Inflammatory macrophage (primary cell): ENCODE measurements at places on chromosomes 7 and 10.

GRCh38 chr7:158705234-158705850, 738 bp upstream of the NCAPG2 start:
- no peak for DNase-seq

DNA sequence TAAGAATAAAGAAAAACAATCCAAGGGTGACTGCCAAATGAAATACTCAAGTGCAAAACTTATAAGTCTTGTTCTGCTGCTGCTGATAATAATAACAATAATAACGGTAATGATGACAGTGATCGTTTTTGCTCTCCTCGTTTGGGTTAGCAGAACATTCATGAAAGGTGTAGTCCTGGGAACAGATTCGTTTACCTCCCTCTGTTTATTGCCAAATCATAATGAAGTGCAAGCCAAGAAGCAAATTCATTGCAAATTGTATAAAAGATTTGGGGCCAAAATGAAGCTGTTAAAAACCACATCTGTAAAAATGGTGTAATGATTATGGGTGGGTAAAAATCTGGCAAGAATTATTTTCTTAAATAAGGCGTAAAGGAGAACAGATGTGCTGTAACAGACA, 587.2 kb upstream of the MKI67 start:
- no peak for DNase-seq

GRCh38 chr7:158695726-158696452, 8.7 kb downstream of the NCAPG2 start:
- peak; percentile 90 for DNase-seq

GRCh38 chr10:74672430-74673165, 153.8 kb upstream of the KAT6B start:
- DNase-seq = no peak

- DNase-seq = no peak
Observed at GRCh38 chr10:17725703-17726102, 26.3 kb upstream of the TMEM236 start.

- DNase-seq = no peak
Observed at GRCh38 chr7:19224951-19225350, 79.7 kb upstream of the FERD3L start.

GRCh38 chr7:99742737-99743394, 7.9 kb upstream of the CYP3A7 start:
- no peak for DNase-seq

DNA sequence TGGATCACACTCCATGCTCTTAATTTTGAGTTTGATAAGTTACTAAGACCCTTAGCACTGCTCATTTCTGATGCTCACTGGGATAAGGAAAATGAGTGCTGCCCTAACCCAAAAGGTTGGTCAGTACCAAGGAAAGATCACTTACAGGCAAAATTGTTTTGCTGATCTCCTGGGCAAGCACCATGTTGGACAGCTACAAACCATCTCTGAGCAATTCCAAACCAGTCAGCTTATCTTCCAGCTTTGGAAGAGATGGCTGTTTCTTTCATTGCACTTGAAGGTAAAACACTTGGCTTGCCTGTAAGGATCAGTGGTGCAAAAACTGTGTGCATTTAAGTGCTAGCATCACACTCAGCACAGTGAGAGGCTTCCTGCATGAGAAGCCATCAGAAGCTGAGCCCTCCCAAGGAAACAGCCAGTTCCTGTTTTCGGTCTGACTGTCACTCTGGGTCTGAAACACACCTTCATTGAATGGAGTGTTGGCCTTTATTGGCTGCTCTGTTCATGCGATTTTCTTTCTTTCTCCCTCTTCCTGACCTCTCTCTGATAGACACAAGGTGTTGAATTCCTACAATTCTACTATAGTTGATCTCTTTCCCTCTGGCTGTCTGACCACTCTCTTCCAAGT, 126.4 kb upstream of the GHITM start:
- no peak for DNase-seq

DNA sequence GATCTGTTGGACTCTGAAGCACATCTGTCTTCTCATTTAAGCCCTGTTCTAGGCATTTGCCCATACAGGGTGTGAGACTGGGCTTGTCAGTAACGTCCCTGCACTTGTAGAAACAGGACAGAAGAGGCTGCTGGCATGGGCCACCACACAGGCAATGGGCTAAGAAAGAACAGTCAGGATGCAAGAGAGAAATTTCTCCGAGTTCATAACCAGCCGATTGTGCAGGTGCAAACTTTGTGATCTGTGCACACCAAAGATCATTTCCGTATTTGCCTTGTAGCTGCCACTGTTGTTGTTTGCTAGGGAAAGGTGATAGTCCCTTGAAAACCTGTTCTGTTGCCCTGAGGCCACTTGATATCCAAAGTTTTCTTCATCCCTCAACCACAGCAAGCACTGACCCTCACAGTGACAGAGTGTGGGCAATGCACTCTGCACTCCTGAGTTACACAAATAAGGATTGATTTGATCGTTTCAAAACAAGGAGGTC, 20.3 kb downstream of the KLF6 start:
- no peak for DNase-seq

DNA sequence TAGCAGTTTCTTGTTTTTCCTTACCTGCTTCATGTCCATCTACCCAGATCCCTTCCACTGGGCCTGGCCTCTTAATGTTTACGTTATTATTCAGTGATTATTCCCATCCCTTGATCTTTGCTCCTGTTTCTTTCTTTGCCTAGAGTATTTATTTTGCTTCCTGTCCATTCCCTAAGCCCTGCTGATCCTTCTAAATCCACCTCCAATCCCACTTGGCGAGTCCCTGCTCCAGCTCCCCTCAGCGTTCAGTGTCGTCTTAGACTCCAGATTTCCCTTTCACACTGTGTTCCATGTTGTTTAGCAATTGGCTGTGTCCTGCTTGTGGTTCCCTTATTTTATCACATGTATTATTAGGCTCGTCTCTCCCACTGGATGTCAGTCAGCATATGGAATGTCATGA, 7.3 kb downstream of the PPP2R2D start:
- DNase-seq = no peak

- no peak for DNase-seq
Observed at GRCh38 chr7:22791204-22792158, 31.2 kb downstream of the TOMM7 start.

DNA sequence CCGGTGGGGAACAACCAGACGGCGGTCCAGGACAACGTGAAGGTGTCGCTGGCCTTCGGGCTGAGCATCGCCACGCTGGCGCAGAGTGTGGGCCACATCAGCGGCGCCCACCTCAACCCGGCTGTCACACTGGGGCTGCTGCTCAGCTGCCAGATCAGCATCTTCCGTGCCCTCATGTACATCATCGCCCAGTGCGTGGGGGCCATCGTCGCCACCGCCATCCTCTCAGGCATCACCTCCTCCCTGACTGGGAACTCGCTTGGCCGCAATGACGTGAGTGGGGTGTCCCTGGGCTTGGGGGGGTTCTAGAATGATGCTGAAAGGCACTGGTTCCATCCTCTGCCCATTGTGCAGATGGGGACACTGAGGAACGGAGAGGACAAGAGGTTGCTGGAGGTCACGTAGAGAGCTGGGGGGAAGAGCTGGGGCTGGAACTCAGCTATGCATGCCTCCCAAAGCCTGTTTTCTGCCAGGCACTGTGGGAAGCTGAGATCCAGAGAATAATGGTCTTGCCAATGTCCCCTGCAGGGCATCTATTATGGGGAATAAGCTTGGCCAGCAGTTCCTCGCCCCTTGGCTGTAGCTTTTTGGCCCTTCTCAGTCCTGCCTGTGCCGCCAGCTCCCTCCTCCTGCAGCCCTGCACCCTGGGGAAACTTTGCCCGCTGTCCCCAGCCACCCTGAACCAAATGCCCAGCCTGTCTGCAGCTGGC, 523 bp downstream of the AQP1 start:
- DNase-seq = no peak

DNA sequence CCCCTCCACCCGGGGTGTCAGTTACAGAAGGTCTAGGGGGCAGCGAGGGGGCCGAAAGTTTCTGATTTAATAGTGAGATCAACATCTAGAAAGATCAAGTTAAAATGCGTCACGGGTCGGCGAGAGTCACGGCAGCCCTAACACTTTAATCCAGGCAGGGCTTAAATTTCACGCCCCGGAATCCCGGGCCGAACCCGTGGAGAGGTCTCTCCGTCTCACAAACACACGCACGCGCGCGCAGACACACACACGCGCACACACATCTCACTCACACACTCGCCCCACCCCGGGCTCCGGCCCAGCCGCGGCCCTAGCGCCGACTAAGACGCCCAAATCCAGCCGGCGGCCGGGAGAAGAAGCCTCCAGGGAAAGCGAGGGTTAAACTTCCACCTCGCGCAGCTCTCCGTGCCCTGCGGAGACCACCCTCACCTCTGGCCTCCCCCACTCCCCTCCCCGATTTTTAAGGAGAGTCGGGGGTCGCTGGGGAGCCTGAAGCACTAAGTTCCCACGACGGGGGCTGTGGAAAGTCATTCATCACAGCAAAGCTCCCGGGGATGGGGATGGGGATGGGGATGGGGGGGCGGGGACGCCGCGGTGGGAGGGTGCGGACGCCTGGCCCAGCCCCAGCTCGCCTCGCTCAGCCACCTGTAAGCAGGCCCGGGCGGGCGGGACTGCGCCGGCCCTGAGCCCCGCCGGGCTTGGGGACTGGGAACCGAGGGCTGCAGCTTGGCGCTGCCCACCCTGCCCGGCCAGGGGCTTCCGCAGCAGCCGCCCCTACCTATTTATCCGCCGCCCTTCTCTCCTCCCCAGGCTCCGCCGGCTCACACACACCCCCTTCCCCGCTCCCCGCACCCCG, 1.6 kb downstream of the PDGFA start:
- DNase-seq = no peak

- no peak for DNase-seq
Observed at GRCh38 chr10:103677486-103678177, 177.7 kb downstream of the SH3PXD2A start.

DNA sequence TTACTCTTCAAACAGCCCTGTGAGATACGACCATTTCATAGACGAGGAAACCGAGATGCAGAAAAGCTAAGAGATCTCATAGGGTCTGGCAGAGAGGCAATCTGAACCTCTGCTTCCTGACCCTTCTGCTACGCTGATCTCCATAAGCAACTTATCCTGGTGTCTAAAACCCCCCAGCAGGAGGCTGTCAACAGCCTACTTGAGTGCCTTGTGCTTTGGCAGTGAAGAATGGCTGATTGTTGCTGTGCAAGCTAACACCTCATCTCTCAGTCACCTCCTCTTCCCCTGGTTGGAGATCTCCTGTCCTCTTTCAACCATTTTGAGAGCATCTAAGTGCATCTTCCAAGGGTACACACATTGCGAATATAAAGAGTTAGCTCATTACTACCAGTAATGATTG, 86.2 kb downstream of the AOAH start:
- DNase-seq = no peak

DNA sequence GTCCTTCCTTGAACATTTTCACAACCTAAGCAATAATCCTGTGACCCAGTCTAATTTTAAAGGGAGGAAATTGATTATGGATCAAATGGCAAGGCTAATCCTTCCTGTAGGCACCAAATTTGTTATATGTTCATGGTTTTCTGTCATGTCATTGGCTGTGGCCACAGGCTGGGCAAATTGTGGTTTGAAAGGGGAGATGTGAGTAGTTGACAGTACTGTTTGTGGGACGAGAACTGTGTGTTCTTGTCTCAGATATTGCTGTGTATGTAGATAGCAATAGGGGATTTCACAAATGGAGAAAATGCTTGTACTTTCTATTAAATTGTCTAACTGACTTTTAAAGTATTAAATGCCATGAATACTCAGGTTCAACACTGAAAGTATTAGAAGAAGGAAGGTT, 8.1 kb upstream of the PRKG1 start:
- no peak for DNase-seq

GRCh38 chr10:92590623-92591549, 2.0 kb upstream of the KIF11 start:
- DNase-seq = peak; percentile 48

DNA sequence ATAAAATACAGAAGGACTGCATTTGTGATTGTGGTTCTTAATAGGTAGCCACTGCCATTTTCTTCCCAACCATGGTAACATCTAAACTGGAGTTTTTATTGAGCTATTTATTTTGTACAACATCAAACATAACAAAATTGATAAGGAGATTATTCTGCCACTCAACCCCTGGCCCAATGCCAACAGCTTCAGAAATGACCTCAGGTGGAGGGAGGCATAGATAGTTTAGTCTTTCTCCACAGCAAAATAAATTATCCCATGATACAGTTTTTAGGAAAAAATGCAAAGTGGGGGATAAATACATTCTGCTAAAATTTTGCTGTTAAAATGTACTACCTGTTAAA, 57.6 kb downstream of the LRRTM3 start:
- no peak for DNase-seq

GRCh38 chr10:105148921-105149320, 507.8 kb downstream of the SORCS3 start:
- no peak for DNase-seq

DNA sequence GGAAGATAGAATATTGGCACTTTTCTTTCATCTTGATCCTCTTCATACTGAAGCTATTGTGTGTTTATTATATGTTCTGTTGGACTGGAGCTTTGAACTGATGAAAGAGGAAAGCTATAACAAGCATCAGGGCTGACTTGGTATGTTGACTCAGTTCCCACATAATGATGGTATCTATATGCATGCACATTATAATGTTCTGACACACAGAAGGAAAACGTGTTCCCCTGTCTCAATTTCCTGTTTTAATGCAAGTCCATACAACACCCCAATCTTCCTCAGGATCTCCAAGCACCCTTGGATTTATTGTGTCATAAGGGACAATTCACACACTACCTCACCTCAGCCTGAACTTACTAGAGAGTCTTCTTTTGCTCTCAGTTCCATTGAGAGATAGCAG, 8.3 kb upstream of the WASL start:
- no peak for DNase-seq

GRCh38 chr7:157635148-157635500, 298.3 kb downstream of the DNAJB6 start:
- no peak for DNase-seq

GRCh38 chr10:116470071-116470470, 42.4 kb downstream of the PNLIPRP3 start:
- no peak for DNase-seq

DNA sequence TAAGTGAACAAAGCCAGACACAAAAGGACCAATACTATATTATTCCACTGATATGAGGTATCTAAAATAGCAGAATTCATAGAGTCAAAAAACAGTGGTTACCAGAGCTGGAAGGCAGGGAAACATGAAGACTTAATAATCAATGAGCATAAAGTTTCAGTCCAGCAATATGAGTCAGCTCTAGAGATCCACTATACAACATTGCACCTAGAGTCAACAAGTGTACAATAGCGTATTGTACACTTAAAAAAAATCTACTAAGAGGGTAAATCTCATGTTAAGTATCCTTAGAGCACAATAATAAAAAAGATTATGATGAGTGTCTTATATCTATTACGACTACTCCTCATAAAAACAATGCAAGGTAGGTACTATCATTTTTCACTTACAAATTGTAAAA, 36.1 kb downstream of the C10orf90 start:
- DNase-seq = no peak

- no peak for DNase-seq
Observed at GRCh38 chr10:70109064-70109729, 23.4 kb downstream of the AIFM2 start.

GRCh38 chr7:164882-165660, 27.3 kb upstream of the FAM20C start:
- DNase-seq = no peak

GRCh38 chr7:93778384-93778783, 112.2 kb downstream of the TFPI2 start:
- no peak for DNase-seq

GRCh38 chr7:9498303-9498702, 1064.9 kb downstream of the NXPH1 start:
- no peak for DNase-seq
